ENCODE measurements at places on chromosomes 7 and 10. TPM values are rescaled to one million over a fixed set of nuclear protein-coding genes. Genes with fewer than 3 reads are reported as not detected.

GRCh38 chr7:134888141-134888740 lies 98.1 kb upstream of the AGBL3 start:
- DNase-seq, result no peak

CACNA2D1 gene
- total RNA-seq, result not detected

- no peak for DNase-seq
Measured at GRCh38 chr10:43064331-43065075, 12.4 kb upstream of the RET start.

DNA sequence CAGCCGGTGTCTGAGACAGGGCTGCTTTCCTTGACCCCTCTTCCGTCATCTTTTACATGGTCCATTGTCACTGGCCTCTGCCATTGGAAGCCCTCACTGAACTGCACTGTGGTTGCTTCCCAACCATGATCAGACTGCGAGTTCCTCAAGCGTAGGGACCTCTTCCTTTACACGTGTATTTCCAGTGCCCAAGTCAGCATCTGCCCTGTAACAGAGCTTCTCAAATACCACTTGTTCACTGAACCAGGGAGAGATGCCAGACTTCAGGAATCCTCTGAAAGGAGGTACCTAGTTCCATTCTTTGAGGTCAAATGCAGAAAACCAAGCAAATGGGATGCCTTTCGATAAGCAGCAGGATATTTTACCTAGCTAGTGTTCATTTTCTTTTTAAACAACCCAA lies 145.1 kb downstream of the NRP1 start:
- no peak for DNase-seq

NACAD gene
- 0.08 TPM for total RNA-seq

CLDN3 gene
- total RNA-seq, result not detected

PPIA gene
- 1,692 TPM for total RNA-seq

FAM180A gene
- total RNA-seq, result not detected

OR2A12 gene
- total RNA-seq, result not detected

ELAPOR2 gene
- total RNA-seq, result 4.2 TPM

DNA sequence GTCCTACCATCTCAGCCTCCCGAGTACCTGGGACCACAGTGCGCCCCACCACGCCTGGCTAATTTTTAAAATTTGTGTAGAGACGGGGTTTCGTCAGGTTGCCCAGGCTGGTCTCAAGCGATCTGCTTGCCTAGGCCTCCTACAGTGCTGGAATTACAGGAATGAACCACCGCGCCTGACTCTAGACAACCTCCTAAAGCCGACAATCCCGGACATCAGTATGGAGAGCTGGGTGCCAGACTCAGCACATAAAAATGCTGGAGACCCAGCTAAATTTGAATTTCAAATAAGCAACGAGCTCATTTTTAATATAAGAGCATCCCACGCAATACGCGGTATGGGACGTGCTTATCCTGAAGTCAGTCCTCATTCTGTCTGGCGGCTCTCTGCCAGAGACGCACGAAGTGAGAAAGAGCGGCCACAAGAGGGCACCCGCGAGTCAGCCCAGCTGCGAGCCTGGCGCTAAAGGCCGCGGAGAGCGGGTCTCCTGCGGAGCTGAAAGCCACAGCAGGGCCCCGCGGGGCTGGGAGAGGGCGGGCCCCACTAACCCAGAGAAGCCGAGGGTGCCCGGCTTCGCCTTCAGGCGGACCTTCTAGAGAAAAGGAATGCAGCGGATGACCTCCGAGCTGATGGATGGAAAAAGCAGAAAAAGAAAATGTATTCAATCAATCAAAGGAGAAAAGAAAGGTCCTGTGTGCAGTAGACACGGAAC lies 7.0 kb downstream of the CALY start:
- peak; percentile 89 for DNase-seq

CPVL gene
- total RNA-seq, result 1.2 TPM

GRCh38 chr7:1024331-1024841 lies 20.0 kb upstream of the GPR146 start:
- DNase-seq, result no peak

DNA sequence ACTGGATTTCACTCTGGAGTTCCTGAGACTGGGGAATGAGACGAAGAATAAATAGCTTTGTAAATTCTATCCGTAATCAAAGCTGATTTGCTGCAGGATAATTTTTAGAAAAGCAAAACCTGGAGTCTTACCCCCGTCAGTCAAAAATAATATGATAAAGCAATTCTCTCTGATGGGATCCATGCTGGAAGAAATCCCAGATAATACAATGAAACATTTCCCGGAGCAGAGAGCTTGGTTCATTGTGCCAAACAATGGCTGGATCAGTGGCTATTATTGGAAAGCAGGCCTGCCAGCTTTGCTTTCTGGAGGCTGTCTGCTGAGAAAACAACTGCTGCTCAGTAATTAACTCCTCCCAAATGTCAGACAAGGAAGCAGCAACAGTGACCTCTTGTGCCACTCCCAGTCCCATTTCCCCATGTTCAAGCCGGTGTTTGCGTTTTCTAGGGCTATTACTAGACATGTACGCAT lies 609.4 kb upstream of the PCDH15 start:
- no peak for DNase-seq

- no peak for DNase-seq
Measured at GRCh38 chr7:96131525-96131924, 190.4 kb downstream of the SLC25A13 start.

OAT gene
- total RNA-seq, result 25.3 TPM

VAX1 gene
- total RNA-seq, result not detected

GRCh38 chr7:156566812-156567549 lies 73.6 kb upstream of the RNF32 start:
- DNase-seq, result no peak

- DNase-seq, result no peak
Measured at GRCh38 chr7:100071018-100071723, 10.4 kb downstream of the ZNF3 start.

AKR1B1 gene
- total RNA-seq, result 91.0 TPM

DNA sequence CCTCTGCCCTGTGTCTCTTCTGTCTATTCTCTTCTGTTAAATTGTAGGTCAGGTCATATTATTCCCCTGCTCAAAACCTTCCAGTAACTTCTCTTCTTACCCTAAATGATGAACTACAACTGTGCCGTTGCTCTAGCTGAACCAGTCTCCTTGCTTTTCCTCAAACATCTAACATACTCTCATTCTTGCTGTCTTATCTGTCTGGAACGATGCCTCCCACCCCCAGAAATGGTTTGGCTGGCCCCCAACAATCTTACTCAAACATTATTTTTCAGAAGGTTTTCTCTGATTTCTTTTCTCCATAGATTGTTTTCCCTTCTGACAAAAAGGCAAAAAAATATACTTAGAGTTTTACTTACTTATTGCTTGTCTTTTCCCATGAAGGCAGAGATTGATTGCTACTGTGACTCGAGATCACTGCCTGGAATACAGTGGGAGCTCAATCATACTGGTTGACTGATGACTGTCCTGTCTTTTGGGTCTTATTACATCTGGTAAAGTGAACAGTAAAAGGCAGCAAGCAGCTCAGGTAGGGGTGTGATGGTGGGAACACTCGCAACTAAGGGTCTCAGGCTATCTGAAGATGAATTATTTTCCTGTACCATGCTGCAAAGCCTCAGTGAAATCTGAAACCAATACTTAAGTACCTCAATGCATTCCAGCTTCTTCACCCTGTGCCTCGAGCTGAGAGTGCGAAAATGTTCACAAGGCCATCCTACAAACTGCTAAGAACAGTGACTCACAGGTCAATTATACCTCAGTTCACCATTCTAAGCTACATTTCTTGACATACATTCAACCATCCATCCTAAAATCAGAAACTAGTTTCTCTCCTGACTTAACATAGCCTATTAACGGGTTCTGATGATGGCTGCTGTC lies 67.6 kb downstream of the DNMBP start:
- DNase-seq, result no peak

DNA sequence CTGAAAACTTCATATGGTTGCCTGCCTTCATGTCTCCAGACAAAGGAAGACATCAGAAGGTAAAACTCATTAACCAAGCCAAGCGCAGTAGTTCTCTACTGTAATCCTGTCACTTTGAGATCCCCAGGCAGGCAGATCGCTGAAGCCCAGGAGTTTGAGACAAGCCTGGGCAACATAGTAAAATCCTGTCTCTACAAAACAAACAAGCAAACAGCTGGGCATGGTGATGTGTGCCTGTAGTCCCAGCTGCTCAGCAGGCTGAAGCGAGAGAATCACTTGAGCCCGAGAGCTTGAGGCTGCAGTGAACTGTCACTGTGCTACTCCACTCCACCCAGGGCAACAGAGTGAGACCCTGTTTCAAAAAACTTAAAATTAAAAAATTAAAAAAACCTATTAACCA lies 467.4 kb upstream of the SORCS1 start:
- no peak for DNase-seq

DNA sequence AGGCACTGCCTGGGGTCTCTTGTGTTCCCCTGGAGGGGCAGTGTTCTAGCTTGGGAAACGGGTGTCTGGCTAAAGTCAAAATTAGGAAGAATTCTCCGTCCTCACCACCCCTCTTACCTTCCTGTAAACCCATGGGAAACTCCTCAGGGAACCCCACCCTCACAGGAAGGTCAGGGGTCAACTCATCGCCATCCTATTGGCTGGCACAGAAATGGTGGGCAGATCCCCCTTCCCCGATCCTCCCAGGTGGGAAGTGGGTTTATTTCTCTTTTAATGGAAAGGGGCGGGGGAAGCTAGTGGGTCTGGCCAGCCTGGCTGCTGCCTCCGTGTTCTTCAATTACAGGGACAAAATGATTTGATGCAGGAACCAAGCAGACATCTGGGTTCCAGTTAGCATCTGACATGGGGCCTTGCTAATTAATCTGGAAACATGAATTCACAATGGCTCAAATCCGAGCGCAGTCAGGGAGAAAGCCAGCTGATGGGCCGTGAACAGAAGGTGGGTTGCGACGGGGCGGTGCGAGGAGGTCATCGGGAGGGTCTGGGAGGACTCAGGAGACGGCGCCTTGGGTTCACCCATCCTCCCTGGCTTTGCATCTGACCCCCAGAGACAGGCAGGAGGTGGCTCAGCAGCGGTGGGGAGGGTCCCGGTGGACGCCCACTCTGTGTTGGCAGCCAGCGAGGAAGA lies 66.6 kb downstream of the SLIT1 start:
- no peak for DNase-seq

- no peak for DNase-seq
Measured at GRCh38 chr7:155398944-155399343, 59.0 kb upstream of the EN2 start.

- DNase-seq, result no peak
Measured at GRCh38 chr10:108439397-108439796, 1274.9 kb upstream of the SORCS1 start.

DNA sequence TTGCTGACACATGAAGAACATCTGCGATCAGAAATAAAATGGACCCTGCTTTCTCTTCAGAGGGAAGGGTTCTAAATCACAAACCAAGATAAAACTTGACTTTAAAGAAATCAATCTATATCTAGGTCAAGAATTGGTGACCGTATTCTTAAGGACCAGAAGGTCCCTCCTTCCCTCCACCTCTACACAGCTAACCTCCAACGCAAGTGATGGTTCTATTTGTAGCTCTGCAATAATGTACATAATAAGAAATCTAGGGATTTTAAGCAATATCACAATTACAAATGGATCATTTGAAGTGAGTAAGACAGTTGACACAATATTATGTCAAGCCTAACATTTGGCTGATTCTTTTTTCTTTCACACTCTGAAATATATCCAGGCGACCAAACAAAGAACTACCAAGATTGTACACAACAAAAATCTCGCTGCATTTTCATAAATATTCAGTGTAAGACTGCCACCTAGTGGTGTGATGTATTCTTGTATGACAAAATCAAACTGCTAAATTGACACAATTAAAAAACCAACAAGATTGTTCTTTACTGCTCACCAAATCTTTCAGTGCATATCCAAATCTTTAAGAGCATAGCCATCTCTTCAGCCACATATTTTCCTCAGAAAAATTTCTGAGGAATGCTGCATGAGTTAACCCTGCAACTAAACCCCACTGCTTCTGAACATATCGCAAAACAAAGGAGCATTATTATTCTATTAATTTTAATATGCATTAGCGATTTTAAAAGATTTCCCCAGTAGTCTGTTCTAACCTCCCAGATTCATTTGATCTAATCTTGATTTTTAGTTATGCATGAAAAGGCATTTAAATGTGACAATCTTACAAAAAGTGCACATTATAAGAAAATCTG lies 44.5 kb downstream of the ICA1 start:
- DNase-seq, result no peak

OR2AE1 gene
- 0.57 TPM for total RNA-seq

DNA sequence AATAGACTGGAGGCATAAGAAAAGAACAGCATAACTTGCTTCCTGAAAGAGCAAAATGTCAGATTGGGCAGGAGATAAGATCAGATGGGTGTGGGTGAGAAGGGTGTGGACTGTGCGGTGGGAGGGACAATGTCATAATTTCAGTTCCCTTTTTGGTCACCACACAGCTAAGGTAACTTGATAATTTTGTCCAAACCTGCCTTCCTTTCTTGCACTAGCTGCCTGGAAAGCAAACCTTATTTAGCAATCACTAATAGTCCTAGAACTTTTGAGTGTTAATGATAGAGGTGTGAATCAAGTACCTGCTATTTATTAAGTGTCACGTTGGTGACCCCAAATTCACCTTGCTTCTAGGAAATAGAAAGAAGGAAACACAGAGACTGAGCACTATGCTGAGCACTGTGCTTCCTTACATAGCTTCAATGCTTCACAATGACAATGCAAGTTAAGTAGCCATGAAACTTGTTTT lies 72.4 kb upstream of the SP4 start:
- peak; percentile 46 for DNase-seq

DNA sequence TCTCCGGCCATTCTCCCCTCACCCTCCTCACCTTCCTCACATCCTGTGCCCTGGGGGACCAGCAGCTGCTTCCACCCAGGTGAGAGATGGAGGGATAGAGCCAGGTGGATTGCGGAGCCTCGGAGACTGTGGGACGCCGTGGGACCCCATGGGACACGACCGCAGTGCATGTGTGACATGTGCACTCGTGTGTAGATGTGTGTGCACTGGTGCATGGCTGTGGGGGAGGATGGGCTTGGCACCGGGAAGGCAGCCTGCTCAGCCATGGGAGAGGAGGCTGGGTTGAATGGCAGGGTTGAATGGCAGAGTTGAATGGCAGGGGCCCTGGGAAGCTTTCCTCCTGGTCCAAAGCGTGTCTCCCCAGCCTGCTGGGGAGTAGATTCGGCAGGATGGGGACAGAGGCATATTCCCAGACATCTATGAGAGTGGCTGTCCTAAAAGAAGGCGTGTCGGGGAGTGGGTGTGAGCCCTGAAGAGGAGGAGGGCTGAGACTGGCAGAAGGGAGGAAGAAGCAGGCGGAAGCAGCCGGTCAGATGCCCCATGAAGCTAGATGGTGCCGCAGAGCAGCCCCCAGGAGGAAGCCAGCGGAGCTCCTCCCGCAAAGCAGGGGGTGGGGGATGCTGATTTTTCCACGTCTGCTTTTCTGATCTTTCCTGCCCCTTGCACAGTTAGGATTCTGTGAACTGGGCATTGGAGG lies 815 bp downstream of the GIMAP8 start:
- peak; percentile 73 for DNase-seq

- DNase-seq, result no peak
Measured at GRCh38 chr10:113557424-113557862, 4.6 kb downstream of the HABP2 start.

- DNase-seq, result no peak
Measured at GRCh38 chr10:110758898-110759297, 112.8 kb upstream of the PDCD4 start.

FLNC gene
- not detected for total RNA-seq

PSD gene
- 4.3 TPM for total RNA-seq

- no peak for DNase-seq
Measured at GRCh38 chr7:31663072-31663471, 23.9 kb upstream of the PPP1R17 start.

GRCh38 chr7:128705891-128706333 lies 33.2 kb upstream of the CALU start:
- no peak for DNase-seq
